CD4-positive, alpha-beta T cell treated with Interleukin-15 for 1 hour (primary cell): ENCODE measurements at places on chromosomes 1 and 21.
A peak's percentile ranks its signal among the peaks of the same experiment; 100 is the strongest.

DNA sequence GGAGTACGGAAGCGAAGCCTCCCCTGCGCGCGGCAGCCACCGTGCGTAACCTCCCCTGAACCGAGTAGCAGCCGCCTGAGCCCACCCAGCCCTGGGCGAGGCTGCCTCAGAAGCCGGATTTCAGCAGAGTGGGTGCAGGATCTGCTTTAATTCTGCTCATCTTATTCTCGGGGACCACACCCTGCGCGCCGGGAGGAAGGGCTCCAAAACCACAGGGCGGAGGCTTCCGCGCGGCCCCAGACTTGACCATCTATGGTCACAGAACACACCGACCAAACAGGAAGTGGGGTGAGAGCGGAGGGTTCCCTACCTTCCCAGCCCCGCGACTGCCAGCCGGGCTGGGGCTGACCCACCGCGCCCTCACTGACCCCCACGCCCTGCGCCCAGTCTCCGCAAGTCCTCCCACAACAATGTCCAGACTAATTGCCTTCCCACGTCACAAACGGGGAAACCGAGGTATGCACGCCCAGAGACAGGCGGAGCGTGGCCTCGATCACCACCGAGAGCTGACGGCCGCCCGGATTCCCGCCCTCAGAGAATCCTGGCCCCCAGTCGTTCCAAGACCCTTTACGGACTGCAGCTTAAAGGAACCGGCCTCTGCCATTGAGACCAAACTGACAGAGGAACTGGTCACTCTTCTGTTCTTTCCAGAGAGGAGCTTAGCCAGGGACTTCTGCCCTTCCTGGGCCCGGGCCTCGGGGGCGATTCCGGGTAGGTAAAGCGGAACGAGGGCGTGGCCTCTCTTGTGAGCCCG, 595 bp upstream of the CAP1 start:
- peak; percentile 87 for DNase-seq

DNA sequence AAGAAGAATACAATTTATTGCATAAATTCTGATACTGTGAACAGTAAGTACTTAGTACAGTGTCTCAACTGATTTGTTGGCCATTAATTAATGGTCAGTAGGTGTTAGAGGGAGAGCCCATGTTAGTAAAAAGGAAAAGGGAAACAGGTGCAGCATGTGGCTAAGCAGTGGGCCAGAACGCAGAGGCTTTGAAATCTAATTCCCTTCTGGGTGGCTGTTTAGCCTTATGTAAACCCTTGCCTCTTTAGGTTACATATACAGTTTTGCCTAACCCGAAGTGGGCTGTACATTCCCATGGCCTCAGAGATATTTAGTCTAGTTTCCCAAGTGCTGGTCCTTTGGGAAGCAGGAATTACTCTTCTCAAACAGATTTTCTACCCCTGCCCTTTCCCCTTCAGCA, 43.5 kb upstream of the BCL9 start:
- DNase-seq = no peak

DNA sequence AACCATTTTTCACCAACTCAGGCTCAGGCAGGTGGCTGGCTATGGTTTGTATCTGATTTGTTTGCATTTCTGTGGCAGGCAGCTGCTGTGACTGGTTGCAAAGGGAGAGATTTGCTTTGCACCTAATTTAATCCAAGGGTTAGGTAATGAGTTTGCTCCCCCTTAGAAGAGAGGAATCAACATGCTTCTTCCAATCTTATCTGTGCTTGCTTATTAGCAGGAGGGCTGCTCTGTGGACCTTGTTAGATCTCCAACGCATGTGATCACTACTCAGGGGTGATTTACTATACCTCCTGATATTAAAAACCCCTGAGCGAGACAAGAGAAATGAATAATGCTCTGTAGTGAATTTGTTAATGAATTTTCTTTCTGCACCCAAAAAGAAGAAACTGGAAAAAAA, 20.5 kb downstream of the OLFML3 start:
- no peak for DNase-seq

DNA sequence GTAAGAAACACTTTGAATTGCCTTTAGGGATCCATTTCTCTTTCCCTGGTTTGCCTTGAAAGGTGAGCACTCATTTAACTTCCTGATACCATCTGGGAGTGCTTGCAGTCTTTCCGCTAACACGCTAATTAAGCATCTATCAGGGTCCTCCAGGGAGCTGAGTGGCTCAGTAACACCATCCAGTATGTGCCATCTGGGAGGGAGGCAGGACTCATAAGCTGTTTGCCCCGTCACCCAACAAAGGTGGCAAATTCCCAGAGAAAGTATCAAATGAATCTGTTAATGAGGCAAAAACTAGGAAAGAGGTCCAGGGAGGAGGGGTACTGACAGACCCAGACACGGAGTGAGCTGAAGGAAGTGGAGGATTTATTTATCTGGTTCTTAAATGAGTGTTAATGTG, 430.9 kb downstream of the HLX start:
- no peak for DNase-seq

- DNase-seq = no peak
Measured at GRCh38 chr1:64041371-64042131, 161.9 kb upstream of the UBE2U start.

DNA sequence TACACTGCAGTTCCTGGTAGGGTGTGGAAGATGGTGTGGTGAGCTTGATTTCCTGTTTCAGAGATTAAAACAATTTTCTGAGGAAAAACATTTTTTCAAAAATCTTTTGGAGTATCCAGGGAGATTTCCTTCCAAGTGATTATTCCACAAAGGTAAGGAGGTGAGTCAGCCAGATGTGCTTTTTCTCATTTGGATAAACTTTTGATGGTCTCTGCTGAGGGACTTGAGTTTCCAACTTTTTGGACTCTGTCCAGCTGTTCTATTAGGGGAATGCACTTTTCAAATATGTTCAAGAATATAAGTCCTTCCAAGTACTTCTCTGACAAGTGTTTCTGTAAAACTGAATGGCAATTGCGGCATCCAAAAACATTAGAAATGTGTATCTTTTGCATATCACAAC, 628.8 kb upstream of the ADAMTS5 start:
- no peak for DNase-seq

DNA sequence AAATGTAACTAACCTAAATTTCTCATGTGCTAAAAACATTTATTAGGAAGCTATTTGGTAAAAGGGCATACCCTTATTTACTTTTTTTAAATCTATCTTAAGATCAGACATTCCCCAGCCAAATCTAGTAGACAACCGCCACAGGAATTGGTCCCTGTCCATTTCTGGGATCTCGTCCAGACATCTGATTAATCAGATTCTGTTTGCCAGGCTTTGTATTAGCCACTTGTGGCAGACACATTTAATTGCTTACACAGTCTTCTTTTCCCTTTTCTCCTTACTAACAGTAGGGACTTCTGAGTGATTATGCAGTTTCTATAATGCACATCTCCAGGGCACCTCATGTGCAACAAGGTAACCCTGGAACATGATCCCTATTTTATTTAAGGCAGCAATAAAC, 449.0 kb upstream of the RGS18 start:
- DNase-seq = no peak

DNA sequence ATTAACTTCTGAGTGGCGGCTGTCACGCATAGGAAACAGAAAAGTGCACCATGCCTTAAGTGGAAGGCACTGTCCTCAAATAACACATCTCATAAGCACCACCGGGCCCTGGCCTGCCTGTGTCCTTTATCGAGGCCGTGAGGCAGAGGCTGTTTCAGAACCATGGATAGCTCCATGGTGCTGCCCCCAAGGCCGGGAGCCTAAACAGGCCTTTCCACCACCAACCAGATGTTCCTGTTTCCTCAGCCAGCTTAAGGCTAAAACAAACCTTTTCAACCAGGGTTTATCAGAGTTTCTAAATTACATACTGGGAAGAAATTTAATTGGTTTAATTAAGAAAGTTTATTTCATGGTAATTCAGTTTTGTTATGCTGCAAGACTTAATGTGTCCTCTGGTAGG, 114.4 kb downstream of the DMRTA2 start:
- DNase-seq = no peak

GRCh38 chr1:25107643-25108010, 124.7 kb downstream of the SYF2 start:
- no peak for DNase-seq
